Left kidney (tissue), 8 donors: ENCODE measurements at places on chromosomes 3 and 15. TPM values are rescaled to one million over a fixed set of nuclear protein-coding genes. Genes with fewer than 3 reads are reported as not detected.

- no peak for DNase-seq
These were observed 101.1 kb downstream of the RYR3 start for GRCh38 chr15:33411596-33412540.

DNA sequence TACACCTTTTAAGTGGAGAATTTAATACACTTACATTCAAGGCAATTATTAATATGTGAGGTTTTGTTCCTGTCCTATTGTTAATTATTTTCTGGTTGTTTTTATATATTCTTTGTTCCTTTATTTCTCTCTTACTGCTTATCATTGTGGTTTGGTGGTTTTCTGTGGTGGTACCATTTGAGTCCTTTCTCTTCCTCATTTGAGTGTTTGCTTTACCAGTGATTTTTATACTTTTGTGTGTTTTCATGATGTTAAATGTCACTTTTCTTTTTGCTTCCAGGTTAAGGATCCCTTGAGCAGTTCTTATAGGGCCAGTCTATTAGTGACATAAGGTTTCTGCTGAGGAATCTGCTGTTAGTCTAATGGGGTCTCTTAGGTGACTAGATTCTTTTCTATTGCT lies 116.5 kb downstream of the LRRK1 start:
- DNase-seq: no peak

- no peak for DNase-seq
These were observed 214.2 kb downstream of the NAALADL2 start for GRCh38 chr3:175073219-175073905.

GRCh38 chr3:137854533-137855261 lies 90.6 kb downstream of the SOX14 start:
- DNase-seq: no peak

DNA sequence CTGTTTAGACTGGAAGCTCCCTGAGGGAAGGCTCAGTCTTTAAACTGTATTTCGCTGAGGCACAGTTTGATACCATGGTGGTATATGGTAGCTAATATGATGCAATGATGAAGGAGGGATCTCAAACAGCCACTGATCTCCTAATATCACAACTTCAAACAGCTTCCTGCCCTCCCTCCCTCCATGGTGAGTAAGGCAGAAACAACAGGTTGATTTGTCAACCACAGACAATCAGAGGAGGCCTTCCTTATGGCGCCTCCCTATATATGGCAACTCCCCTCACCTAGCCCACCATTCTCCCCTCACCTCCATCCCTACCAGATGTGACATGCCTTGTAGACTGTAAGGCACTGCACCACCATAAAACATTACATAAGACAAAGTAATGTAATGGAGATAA lies 316.5 kb upstream of the ICE2 start:
- DNase-seq: no peak

DNA sequence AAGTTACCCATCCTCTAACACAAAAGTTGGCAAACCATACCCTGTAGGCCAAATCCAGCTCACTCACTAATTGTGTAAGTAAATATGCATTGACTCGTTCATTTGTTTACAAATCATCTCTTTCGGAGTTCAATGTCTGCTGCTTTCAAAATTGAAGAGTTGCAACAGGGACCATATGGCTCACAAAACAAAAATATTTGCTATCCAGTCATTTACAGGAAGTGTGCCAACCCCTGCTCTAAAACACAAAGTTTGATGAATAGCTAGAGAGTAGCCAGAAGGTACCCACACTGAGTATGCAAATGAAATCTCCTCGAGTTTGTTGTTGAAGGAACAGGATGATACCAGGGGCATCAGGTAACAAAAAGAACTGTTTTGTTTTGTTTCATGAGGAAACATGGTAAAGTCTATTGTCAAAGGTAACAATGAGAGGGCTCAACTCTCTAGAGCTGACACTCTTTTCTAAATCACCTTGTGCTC lies 236.2 kb upstream of the THBS1 start:
- DNase-seq: no peak

DNA sequence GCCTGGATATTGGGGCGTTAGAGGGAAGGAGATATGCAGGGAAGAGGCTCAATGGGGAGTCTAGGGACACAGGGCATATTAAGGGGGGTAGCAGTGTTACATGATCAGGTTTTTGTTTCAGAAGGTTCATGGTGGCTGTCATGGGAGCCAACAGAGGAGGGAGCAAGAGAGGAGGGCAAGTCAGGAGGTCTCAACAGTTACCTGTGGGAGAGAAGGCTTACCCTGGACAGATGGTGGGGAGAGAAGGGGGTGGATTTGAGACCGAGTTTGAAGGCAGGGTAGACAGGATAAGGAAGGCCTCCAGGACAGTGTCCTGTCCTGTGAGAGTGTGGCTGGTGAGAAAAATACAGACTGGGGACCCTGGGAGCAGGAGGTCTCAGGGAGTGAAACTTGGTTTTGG lies 3.8 kb upstream of the WNT7A start:
- DNase-seq: no peak

DNA sequence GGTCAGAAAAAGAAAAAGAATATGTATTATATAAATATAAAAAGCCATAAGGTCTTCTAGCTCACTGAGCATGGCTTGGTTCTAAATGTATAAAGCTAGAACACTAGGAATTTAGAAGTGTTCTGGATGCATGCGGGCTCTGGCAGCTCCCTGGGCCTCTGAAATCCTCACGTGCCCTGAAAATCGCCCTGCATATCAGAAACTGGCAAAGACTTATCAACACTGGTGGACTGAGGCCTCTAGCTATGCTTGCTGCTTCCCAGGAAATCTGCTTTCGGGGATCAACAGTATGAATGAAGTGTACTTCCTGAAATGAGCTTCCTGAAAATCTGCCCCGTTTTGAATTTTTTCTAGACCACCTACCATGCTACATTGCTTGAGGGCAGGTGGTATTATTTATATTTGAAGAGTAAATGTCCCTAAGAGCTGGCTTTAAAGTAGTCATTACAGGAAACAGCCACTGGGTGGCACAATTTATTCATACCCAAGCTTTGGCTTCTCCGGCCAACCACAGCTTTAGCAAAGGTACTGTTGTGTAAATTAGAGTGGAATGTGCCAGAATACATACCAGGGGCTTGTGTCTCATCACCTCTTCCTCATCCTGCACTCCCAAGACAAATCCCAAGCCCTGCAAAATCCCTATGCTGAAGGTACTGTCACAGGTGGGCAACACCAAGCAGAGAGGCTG lies 17.7 kb downstream of the CRTAP start:
- DNase-seq: peak; percentile 66

DNA sequence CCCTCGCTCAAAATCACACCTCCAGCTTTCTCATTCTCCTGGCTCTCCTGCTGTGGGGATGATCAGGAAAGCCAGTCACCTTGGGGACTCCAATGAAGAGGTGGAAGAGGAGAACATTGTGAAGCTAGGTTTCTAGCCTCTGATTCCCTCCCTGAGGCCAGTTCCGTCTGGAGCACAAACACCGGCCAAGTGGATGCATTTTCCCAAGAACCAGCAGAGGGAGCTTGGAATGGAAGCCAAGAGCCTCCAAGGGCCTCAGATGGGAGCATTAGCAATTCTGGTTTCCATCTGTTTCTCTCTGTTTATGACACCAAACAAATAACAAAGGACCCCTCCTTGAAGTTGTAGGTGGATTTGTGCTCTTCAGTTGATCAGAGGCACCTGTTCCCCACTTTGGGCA lies 40.6 kb upstream of the NMNAT3 start:
- peak; percentile 45 for DNase-seq

- no peak for DNase-seq
These were observed 473 bp downstream of the LSM3 start for GRCh38 chr3:14179114-14179465.

DNA sequence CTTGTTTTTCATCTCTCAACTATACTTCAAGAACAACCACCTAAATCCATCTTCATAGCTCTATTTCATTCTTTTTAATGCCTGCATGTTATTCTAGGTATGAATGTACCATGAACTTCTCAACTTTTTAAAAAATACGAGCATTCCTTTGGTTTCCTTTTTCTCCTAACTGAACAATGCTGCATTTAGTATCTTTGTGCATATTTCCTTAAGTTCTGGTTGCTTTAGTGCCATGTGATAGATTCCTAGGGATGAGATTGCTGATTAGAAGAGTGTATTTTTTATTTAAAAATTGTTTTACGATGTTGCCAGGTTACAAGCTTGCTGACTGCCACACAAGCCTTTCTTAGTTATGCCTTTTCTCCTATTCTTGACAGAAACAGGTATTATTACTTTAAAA lies 34.7 kb downstream of the PEX5L start:
- no peak for DNase-seq

DNA sequence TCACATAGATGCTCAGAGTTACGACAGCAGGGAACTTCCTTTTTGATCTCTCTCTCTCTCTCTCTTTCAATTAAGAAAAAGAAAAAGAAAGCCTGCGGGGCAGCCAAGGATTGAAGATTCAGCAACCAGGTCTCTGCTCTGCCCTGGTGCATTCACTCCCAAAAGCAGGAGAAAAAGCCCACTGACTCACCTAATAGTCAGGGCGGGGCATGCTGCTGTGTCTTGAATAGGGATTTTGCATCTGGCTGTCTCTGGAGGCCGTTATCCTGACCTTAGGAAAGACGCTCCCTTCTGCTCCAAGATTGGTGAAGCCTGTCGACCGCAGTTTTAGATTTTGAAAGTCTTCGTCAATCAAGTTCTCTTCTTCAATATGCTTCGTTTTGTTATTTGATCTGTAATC lies 20.8 kb upstream of the ITGB5 start:
- no peak for DNase-seq

GRCh38 chr3:68728343-68728742 lies 204.0 kb downstream of the TAFA4 start:
- no peak for DNase-seq

DNA sequence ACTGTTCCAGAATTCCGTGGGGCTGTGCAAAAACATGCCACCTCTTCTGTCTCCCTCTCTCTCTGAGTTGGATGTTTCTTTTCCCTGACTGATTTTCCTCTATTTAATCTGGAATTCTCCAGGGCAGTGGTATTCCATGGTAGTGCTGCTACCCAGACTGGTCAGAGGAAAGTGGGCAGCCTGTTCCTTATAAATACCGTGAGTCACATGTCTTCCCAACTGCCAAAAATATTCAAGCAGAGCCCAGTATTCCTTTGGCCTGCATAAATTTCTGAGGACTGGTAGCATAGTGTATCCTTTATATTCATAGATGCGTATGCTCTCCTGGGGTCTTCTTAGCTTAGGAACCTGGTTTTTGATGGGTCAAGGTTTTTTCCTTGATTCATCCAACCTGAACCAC lies 40.9 kb downstream of the CEMIP start:
- DNase-seq: no peak

- DNase-seq: peak; percentile 53
These were observed 141.3 kb upstream of the PROK2 start for GRCh38 chr3:71926262-71926600.

- no peak for DNase-seq
These were observed 180.0 kb downstream of the MAGI1 start for GRCh38 chr3:65858749-65859148.

DNA sequence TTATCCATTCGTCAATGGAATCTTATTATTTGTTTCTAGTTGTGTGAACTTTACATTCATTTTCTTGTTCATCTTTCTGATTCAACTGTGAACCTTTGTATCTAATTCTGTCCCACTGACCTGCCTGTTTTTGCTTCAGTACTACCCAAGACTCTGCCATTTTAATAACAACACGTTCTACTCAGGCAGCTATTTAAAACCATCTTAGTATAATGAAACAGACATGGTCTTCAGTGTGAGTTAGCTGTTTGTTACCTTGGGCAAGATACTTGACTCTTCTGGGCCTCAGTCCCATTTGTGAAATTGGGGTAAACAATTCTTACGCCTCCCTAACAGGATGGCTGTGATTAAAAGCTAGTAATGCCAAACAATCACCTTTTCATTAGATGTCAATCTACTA lies 1.6 kb downstream of the BTBD1 start:
- no peak for DNase-seq

- DNase-seq: no peak
These were observed 21.0 kb downstream of the SNAPC5 start for GRCh38 chr15:66476535-66476934.

DNA sequence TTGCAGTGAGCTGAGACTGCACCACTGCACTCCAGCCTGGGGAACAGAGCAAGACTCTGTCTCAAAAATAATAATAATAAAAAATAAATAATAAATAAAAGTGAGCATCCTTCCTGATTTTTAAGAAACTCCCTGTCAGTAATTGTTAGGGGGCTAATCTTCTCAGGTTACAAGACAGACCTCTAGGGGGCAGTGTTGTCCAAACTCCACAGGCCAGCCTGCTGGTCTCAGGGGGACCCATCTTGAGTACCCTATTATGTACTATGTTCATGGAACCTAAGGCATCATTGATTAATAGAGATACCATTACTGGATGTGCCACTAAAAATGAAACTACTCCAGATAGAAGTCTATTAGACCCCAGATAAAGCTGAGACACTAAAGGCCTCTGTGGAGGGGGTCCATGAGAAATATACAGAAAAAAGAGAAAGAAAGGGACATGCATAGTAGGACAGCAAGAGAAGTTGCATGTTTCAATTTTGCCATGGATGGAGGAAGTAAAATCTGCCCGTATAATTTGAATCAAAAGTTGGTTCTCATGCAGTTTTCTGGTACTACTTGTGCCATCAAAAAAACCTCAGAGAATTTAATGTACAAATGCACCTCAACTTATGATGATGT lies 85.5 kb upstream of the CDV3 start:
- no peak for DNase-seq

DNA sequence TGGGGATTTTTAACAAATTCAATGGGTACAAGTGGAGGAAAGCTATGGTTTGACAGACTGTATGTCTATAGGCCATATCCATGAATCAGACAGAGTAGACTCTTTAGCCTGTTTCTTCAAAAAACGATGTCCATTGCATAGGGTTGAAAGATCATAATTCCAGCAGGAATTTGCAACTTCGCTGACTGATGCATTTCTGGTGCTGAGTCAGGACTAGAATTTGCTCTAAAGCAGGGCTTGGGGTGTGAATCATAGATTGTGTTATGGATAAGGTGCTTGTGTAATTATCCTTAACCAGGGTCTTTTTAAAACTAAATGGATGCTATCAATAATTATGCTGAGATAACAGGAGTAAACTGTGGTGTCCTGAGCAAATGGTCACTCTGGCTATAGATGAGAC lies 200.4 kb upstream of the TBC1D5 start:
- no peak for DNase-seq

GRCh38 chr3:72636969-72637597 lies 211.2 kb downstream of the SHQ1 start:
- no peak for DNase-seq

GRCh38 chr3:45064512-45065372 lies 38.6 kb downstream of the CLEC3B start:
- no peak for DNase-seq

GRCh38 chr3:29410220-29410619 lies 129.3 kb downstream of the RBMS3 start:
- DNase-seq: no peak

Gene STARD9
- polyA plus RNA-seq: 14.3 TPM

Gene SLC12A1
- 433 TPM for polyA plus RNA-seq

Gene NAA80
- polyA plus RNA-seq: 9.8 TPM

Gene IL17RD
- polyA plus RNA-seq: 66.6 TPM

Gene HAUS2
- polyA plus RNA-seq: 27.2 TPM

Gene NPAP1
- polyA plus RNA-seq: 2.1 TPM

Gene IRAK2
- polyA plus RNA-seq: 1.00 TPM
